Metanephros (tissue), 2 donors: ENCODE measurements at places on chromosomes 7 and 10. TPM values are rescaled to one million over a fixed set of nuclear protein-coding genes. Genes with fewer than 3 reads are reported as not detected.

The AFAP1L2 gene
- total RNA-seq, result 41.6 TPM

The LRRD1 gene
- total RNA-seq, result 0.82 TPM

The ABCC2 gene
- 9.1 TPM for total RNA-seq

The ADD3 gene
- 290 TPM for total RNA-seq

The CFAP70 gene
- 5.7 TPM for total RNA-seq

The HOXA9 gene
- total RNA-seq, result 61.6 TPM

The ZNF365 gene
- total RNA-seq, result 0.35 TPM

The CALN1 gene
- total RNA-seq, result 0.23 TPM

The LRRN3 gene
- 3.7 TPM for total RNA-seq

The PTPRE gene
- 17.3 TPM for total RNA-seq
